ENCODE measurements at places on chromosomes 4 and X.

GRCh38 chr4:184362396-184362795, 112.0 kb downstream of the IRF2 start:
- DNase-seq = no peak

DNA sequence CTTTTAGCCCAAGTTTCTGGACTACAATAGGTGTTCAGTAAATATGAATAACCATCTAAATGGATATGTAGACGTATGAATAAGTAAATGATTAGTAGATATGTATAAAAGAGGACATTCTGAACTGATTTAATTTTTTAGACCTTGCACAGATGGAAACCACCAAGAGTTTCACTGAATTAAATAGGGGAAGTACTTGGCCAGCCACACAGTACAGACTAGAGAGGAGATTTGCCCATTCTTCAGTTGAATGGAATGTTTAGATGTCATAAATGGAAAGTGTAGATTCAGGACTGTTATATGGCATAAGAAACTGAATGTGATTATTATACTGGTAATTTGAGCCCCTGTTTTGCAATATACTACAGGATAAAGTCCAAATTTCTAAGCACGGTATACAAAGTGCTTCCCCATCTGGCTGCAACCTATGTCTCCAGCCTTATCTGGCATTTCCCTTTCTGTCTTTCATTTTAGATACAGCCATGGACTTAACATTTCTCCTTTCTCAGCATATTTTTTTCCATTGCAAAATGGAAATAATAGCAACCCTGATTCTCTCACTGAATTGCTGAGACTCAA, 137.8 kb upstream of the HS3ST1 start:
- DNase-seq = no peak

- DNase-seq = no peak
Measured at GRCh38 chr4:65599340-65599739, 70.9 kb downstream of the EPHA5 start.

GRCh38 chr4:54085284-54085683, 14.7 kb upstream of the GSX2 start:
- no peak for DNase-seq

DNA sequence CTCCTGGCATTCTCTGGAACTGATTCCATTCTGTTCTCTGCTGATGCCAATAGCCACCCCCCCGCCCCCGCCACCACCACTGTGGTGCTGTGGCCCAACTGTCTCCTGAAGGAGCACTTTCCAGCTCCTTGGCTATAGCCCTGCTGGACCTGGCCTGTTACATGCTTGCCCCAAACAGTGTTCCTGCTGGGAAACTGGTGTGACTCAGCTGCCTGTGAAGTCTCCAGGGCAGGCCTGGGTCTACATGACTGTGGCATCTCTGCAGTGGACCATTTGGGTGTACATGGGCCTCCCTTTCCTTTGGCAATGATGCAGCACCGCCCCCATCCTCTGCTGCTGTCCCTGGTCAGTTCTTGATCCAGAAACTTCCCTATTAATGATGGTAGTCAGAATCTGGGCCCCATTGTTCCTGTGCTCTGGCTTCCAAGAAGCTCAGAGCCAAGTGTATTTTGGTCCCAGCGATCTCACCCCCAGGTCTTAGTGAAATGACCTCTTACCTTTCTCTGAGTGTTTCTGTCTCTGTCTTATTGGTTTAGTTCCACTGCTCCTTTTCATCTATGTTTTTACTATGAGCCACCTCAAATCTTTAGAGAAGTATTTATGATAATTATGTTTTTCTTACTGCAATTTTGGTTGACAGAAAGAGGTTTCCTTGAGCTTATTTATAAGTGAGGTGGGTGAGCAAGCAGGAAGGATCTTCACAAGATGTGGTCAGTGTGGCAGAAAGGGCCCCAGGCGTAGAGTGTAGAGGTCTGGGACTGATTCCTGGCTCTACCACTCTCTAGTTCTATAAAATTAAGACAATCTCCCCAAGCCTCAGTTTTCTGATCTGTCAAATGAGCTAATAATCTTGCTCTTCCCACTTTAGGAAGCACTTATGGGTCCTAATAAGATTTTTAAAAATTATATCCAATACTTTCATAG, 210.7 kb upstream of the EOLA2 start:
- no peak for DNase-seq

- DNase-seq = no peak
Measured at GRCh38 chr4:107187091-107187490, 151.0 kb upstream of the DKK2 start.

DNA sequence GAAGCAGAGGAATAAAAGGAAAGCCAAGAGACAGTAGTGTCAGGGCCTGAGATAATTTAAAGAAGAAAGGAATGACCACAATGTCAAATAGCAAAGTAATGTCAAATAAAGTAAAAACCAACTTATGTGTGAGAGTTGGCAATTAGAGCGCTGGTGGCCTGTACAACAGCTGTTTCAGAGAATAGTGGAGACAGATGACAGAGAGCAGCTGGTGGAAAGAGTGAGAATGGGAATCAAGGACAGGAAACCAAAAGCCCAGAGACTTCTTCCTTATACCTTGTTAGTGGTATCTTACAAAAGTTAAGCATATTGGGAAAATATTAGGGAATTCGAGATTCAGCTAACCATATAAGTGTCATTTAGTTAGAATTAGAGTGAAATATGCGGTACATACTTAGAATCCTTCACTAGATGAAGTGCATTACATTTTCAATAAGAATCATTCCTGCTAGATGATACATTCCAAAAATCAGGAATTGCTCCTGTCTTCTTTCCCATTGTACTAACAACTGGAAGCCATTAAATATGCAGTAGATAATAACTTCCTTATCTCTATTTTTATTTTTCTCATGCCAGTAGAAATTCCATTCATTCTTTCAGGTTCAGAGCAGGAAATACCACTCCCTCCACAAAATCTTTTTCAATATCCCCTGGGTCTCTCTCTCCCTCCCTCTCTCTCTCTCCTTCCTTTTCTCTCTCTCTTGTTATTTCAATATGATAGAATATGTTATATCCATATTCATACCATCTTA, 525.4 kb downstream of the CENPC start:
- DNase-seq = no peak

DNA sequence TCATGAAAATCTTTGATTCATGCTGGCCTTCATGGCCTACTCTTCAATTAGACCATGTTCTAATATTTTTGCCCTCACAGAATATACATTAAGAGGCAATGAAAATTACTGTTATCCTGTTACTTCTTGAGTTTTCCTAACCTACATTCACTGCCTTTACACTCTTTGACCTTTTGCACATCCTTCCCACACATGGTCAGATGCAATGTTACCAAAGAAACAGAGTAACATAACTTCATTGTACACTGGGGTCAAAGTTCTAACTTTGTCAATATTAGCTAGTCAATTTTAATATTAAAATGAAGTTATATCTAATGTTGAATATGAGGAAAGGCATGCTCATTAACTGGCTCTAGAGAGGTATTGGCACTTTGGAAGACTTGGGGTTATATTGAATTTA, 284.8 kb downstream of the TEX13C start:
- no peak for DNase-seq

DNA sequence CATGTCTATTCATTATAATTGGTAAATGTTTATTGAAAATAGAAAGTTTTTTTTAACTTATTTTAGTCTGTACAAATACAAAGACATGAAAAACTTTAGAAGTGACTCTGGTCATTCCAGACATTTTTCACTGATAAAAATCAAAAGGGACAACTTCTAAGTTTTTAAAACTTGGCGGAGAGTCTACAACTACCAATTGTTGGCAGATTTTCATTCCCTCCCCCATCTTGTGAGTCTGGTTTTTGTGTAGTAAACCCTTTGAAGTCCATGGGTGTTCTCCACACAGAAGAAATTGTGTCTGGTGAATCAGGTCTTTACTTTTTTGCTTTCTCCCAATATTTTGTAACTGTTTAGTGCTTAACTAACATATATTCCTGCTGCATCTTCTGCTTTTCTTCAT, 336.5 kb downstream of the PDGFC start:
- DNase-seq = no peak

- DNase-seq = no peak
Measured at GRCh38 chr4:148052448-148052847, 320.6 kb downstream of the ARHGAP10 start.

DNA sequence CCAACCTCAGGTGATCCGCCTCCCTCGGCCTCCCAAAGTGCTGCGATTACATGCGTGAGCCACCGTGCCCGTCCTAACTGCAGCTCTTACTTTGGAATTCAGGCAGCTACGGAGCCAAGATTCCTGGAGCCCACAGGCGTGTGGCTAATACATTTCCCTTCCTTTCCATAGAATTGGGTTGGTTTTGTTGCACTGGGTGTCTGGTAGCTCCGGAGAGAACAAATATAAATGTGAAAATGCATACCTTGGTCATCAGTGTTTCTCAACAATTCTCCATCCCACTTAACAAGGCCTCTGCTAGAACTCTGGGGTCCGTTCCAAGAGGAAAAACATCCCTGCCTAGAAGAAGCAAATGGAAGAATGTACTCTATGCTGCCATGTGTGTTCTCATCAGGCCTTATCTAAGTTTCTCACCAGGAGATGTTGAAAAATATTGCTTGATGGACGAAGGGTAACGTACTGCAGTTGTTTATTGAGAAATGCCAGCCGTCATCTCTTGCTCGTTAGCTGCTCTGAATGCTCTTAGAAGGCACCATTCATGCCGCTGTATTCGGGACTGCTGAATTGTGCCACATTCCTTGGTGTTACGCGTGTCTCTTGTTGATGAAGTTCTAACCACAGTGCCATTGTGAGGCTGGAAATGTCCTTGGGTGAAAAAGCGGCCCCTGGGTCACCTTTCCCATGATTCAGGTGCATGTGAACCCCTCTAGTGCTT, 50.5 kb upstream of the CD99 start:
- DNase-seq = no peak

DNA sequence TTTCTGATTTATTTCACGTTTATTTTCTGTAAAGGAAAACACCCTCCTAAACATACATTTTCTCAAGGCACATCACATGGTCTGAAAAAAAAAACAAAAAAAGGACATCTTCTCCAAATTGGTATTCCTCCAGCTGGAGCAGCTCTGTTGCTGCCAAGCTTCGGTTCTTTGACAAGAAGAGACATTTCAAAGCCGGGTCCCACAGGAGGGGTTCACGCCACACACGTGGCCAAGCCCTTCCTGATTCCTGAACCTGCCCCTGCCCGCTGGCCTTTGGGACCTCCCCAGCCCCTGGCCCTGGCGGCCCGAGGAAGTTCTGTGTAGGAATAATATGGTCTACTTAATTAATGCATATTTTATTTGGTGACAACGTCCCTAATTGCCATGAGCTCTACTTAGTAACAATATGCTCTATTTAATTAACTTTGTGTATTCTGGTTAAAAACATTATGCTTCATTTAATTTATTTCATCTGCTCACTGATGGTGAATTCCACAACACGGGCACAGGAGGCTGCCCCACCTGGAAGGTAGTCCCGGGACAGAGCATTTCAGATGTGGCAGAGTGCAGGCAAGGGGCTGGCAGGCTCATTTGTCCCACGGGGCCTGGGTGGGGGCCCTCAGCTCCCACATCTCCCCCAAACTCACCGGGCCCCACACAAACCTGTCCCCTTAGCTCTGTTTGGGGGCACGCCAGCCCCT, 5.4 kb upstream of the RGS12 start:
- no peak for DNase-seq

- no peak for DNase-seq
Measured at GRCh38 chr4:122977103-122977502, 54.7 kb upstream of the NUDT6 start.

- DNase-seq = no peak
Measured at GRCh38 chrX:132044953-132045352, 21.9 kb downstream of the STK26 start.

DNA sequence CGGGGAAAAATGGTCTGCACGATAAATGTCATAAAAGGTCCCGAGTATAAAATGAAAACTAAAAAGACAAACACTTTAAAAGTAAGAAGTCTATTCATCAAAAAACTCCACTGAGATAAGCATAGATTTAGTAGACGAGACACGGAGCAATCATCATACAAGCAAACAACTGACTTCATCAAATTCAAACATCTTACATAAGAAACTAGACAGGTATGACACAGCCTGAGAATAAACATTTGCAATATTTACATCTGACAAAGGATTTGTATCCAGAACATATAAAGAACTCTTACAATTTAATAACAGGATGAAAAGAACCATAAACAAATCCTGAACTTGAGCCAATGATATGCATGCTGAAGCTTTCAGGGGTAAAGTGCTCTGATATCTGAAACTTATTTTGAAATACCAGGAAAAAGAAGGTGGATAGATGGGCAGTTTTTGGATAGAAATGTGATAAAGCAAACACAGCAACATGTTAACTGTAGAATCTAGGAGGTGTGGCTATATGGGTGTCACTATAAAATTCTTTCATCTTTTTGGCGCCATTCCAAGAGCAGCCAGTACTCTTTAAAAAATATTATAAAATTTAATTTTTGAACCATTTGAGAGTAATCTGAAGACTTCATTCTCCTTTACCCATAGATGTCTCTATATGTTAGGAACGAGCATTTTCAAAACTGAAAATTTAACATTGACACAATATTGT, 12.0 kb downstream of the MPP1 start:
- no peak for DNase-seq

- no peak for DNase-seq
Measured at GRCh38 chr4:149836546-149836945, 20.9 kb upstream of the IQCM start.
